ENCODE measurements at places on chromosomes 2 and 18.
A peak's percentile ranks its signal among the peaks of the same experiment; 100 is the strongest.

DNA sequence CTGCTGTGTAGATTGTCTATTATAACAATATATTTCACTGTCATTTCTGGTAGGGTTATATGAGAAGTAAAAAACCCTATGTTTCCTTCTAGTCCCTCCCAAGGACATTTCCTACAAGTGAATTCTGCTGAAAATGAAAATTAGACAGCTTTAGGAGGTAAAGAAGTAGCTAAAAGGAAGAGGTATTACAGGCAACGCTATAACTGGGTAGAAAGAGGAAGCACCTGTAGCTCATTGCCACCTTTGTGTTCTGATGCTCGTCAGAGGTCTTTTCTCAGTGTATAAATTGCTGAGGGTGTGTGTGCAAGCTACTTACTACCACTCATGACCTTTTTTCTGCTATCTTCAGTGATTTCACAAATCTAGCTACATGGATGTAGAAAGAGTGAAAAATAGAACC is 1.4 kb downstream of the DNAJC10 start:
- DNase-seq, result no peak

- peak; percentile 17 for DNase-seq
These were observed 30.7 kb downstream of the CAMKMT start for GRCh38 chr2:44392338-44392943.

- no peak for DNase-seq
These were observed 38.1 kb upstream of the MMADHC start for GRCh38 chr2:149625671-149626070.

DNA sequence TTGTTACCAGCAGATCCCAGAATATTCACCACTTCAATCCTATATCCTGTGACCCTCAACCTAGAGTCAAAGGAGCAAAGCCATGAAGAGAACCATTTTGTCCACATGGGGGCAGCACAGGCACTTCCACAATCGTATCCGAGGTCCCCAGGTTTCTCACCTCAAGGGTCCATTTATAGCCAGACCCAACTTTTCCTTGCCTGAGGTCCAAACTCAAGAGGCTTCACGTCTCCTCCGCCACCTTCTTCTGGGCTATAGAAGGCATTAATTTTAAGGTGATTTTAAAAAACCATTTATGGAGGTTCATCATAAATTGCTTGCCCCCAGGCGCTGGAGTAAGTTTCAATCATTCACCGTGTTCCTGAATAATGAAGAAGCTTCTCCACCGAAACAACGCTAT is 111.6 kb upstream of the NABP1 start:
- DNase-seq, result no peak

- no peak for DNase-seq
These were observed 6.3 kb downstream of the MSGN1 start for GRCh38 chr2:17822445-17823117.

GRCh38 chr18:24268784-24269550 is 128.7 kb downstream of the OSBPL1A start:
- no peak for DNase-seq

- no peak for DNase-seq
These were observed 374.2 kb upstream of the MAP2 start for GRCh38 chr2:209049608-209050007.

DNA sequence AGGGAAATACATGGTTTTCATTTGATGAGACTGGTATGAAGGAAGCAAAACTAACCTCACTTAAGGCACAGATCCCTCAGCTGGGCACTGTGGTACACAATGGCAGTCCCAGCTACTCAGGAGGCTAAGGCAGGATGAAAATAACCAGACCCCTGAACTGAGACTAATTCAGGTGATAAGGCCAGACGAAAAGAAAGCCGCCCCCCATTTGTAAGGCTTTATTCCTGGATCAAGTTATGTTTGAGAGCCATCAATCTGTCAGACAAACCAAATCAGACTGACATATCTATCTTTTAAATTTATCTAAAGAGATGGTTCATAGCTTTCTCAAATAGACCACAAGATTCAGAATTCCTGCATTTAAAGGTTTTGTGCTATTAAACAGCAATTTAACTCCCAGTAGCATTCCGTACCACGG is 4.1 kb downstream of the SRSF7 start:
- no peak for DNase-seq

DNA sequence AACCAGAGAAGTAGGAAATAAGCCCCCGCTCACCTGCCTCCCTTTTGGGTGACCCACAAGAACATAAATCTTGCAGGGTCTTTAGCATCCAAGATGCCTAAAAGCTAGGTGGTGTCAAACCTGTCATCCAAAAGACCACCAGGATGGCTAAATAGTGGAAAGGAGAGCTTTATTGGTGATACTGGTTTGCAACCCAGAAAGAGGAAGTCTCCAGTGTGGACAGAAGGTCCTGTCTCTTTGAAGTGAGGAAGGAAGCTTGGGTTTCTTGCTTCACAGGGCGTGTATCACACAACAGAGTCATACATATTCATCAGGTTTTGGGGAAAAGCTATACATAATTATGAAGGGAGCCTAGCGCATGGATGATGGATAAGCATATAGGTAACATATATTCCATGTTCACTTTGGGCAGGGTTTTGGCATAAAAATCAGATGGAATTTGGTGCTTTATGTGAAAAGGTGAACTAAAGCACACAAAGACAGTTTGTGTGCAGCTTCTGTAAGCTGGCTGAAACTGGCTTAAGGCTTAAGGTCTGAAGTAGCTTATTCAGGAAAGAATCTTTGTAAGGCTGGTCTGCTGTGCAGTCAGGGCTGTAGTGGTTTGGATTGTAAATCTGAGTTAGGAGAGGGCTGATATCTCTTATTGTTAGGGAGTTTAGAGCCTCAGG is 102.2 kb upstream of the MSH2 start:
- no peak for DNase-seq

GRCh38 chr2:113720167-113720566 is 36.3 kb downstream of the SLC35F5 start:
- DNase-seq, result peak; percentile 51

GRCh38 chr18:69580107-69580506 is 179.4 kb downstream of the DOK6 start:
- no peak for DNase-seq

GRCh38 chr2:108270768-108271506 is 17.8 kb upstream of the SULT1C2 start:
- DNase-seq, result no peak

Measured in NCI-H2081 treated with DMSO at 0.1 percent for 48 hours (cell line).